ENCODE measurements at places on chromosomes 6 and 20.

DNA sequence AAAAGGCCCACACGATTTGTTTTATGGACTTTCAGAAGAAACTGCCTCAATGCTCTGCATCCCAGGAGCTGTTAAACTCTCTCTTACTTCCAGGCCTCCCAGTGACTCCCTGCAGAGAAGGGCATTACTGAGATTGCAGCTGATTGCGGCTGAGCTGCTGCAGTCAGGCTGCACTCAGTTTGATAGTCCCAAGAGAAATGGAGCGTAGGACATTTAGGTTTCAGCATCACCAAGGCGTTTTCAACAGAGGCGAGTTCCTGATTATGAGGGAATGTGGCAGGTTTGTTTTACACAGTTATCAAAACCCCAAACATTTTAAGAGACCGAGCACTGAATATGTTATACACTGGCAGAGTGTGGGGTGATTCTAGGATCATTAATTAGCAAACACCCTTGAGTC is 145.6 kb downstream of the TBX18 start:
- DNase-seq, result no peak

DNA sequence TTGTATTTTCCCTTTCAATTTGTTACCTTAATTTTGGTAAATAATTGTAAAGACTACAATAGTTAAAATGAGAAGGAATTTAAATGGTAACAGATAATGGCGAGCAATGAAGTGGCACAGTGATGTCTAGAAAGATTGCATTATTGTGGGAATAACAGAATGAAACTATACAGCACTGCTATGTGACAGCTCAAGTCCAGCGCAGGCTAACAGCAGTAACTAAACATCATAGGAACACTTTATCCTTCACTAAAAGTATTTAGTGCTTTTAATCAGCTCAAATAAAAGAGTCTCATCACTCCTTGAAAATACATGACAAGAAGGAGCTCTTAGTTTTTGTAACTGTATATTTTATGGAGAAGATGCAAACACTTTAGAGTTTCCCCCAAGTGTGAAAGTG is 190.8 kb downstream of the TENT5A start:
- no peak for DNase-seq

DNA sequence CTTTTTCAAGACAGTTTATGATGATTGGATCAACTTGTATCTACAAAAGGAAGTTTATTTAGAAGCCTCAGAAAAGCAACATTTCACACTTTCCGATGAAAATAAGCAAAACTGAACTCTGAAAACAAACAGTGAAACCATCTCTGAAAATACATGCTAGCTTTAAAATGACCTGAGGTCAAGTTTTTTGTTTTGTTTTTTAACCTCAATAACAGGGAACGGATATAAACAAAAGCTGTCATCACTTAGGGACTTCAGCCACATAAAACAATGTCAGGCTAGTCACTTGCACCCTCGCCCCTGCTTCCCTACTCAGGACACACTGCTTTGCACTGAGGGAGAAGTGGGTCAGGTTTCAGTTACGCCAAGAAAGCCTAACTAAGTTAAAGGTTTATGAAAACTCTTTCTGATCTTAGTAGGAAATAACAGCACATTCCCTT is 11.6 kb downstream of the BACH2 start:
- DNase-seq, result no peak

- no peak for DNase-seq
Measured at GRCh38 chr6:114344246-114344970, 1.6 kb upstream of the HS3ST5 start.

GRCh38 chr6:163367497-163368183 is 46.9 kb upstream of the QKI start:
- no peak for DNase-seq

DNA sequence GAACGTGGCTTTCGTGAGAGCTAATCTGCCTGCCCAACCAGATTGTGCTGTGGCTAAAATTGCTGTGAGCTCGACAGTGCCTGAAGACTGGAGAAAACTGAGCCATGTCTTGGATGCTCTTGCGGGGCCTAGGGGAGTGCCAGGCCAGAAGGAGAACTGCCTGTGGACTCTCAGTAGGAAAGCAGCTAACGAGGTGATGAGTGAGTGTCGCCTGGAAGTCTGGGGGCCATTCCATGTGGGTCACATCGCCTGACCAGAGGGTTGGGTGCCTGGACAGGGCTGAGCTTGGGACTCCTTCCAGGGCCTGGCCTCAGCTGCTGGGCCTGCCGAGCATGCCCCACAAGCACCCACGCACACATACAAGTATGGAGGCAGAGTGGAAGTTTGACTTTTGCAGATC is 166.5 kb downstream of the VEGFA start:
- no peak for DNase-seq

DNA sequence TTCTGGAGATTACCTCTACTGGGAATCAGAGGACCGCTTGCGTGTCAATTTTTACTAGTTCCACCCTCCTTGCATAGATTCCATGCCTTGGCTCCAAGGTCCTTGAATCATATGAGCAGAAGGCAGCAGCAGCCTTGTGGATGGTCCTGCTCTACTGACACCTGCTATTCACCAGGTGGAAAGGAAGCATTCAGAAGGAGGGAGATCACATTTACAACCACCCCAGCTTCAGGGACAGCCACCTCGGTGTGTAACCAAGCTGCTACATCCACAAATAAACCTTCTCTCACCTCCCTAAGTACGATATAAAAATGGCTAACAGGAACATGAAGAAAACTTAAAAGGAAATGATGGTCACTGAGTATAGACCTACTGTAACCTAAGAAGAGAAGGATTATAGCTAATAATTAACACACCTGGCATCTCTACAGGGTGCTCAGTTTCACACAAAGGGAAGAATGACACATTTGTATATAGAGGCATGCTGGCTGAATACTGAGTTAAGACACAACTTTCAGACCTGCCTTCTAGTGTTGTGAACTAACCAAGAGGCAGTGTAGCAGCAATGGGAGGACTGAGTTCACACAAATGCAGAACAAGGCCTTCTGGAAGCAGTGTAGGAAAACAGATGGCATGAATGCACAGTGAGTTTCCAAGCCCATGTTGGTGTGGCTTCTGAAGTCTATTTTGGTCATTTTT is 46.3 kb upstream of the SRPK1 start:
- DNase-seq, result no peak

DNA sequence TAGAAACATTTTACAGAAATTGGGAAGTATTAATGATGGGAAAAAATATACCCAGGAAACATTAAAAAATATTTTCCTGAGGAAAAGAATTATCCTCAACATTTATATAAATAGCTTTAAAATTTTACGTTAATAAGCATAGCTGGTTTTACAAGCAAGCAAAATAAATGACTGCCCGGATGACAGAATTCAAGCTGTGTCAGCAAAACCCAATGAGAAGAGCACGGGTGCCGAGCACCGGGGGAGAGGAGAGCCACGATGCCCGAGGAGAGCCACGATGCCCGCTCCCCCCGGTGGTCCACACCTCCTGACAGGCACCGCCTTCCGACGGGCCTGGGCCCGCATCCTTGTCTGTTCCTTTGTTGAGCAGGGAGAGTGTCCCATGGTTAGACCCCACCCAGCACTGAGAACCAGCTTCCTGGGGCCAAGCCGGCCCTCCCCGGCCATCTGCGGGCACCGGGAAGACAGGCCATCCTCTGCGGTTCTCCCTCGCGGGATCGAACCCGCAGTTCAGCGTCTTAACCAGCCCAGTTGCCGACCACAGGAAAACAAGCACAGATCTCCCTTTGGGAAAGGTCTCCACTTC is 63.3 kb upstream of the PDE10A start:
- DNase-seq, result no peak

- DNase-seq, result no peak
Measured at GRCh38 chr6:106525107-106525881, 104.0 kb downstream of the RTN4IP1 start.

- DNase-seq, result no peak
Measured at GRCh38 chr6:66638518-66638917, 931.5 kb upstream of the EYS start.

DNA sequence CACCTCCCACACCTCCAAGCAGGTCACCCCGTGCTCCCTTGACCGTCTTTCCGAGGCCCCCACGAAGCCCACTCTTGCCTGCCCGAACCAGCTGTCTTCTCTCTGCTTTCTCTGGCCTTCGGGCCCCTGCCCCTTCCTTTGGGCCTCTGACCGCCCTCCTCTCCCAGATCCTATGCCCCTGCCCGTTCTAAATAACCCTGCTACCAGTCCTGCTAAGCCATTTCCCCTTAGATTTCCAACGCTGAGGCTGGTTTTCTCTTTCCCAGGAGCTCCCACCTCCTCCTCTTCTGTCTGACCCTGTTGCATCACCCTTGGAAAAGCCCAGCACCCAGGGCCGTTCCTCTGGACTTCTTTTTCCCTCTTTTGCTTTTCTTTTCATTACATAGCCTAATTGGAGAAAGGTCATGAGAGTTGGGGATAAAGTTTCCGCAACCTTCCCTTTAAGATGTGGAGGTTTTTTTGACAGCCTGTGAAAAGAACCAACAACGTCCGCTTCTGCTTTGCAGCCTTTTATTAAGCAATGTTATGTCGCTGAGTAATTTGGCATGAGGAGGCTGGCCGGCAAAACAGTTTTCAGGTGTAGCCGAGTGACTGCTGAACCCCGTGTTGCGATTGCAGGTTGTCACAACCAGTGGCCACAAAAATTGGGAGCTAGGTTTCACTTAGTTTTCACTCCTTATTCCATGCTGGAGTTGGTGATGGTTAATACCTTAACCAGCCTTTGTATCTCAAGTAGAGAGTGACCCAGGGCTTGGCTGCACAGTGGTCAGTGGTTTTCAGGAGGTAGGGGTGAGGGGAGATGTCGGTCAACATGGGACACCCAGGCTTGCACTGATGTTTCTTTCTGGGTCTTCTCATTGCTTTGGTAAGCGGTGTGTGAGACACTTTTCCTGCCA is 970 bp downstream of the BLTP3A start:
- peak; percentile 20 for DNase-seq

- no peak for DNase-seq
Measured at GRCh38 chr20:6733965-6734364, 33.5 kb upstream of the BMP2 start.

DNA sequence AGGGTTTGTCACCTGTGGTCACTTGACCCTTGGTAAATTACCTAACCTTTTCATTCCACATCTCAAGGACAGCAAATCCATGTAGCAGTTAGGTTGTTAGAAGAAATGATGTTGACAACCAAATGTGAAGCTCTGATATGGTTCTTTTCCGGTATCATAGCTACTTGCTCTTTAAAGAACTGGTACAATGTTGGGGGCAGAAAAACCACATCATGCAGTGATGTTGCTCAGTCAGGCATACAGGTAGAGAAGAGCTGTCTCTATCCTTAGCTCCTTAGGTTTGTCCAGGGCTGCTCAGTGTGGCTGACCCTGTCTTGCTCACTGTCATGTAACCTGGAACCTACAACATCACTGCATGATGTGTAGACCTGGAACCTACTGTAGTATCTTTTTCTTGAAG is 135.5 kb downstream of the LRRC1 start:
- no peak for DNase-seq

Data from activated naive CD4-positive, alpha-beta T cell treated with anti-CD3 and anti-CD28 coated beads, Interleukin-2, amount 50 U/mL, for 72 hours (primary cell).